ENCODE measurements at places on chromosomes 5 and 9. TPM values are rescaled to one million over a fixed set of nuclear protein-coding genes. Genes with fewer than 3 reads are reported as not detected.

GRCh38 chr5:151146061-151146460, 11.5 kb downstream of the ANXA6 start:
- no peak for DNase-seq

DNA sequence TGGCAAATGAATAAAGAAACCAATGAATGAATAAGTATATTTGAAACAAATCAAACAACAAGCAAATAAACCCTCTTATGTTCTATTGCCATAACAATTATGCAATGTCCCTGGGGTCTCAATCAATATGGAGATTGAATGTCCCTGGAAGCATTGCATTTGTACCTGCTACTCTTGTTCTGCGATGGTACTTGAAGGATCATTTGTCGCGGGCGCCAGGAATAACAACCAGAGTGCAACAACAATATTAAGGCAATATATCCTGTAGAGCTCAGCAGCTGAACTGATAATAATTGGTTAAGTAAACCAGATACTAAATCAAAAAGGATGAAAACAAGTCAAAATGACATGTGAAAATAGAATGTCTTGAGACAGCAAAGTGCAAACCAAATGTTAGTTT, 1001.9 kb upstream of the NUDT12 start:
- no peak for DNase-seq

DNA sequence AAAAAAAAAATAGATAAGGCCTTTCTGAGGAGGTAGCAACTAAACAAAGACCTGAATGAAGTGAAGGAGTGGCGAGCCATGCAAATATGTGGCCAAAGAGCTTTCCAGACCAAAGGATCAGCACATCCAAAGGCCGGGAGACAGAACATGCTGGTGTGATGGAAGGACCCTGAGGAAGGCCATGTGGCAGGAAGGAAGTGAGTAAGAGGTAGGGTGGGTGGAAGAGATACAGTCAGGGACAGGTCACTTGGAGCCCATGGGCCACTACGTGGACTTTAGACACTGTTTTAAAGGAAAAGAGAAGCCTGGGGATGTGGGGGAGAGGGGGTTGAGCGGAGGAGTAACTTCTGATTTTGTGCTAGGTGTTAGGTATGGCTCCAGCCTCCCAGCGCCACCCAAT, 31.3 kb downstream of the SPRY4 start:
- DNase-seq = no peak

DNA sequence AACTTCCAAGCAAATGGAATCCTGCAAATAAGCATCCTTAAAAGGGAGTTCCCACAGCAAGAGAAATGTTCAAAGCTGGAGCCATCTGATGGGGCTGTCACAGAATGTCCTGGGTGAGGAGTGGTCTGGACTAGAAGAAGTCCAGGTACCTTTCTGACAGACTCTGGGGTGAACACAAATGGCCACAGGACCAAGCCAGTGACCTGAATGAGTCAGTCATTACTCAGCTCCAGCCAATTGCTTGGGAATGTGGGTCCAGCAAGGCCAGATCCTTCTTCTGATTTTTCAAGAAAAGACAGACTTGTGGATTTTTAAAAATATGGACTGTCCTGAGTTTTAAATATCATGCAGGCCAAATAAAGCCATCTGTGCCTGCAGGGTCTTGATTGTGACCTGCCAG, 30.1 kb downstream of the GALNT10 start:
- DNase-seq = peak; percentile 73

GRCh38 chr9:135240871-135241311, 153.4 kb downstream of the OLFM1 start:
- no peak for DNase-seq

- DNase-seq = no peak
These were observed 13.6 kb upstream of the ARHGAP26 start for GRCh38 chr5:142756576-142756975.

- DNase-seq = no peak
These were observed 305.4 kb upstream of the IRX2 start for GRCh38 chr5:3056866-3057265.

GRCh38 chr9:5953743-5954707, 61.4 kb downstream of the RANBP6 start:
- no peak for DNase-seq

The ADGRV1 gene
- total RNA-seq = 526 TPM

- DNase-seq = no peak
These were observed 1026.0 kb upstream of the ARRDC3 start for GRCh38 chr5:92409134-92409533.

DNA sequence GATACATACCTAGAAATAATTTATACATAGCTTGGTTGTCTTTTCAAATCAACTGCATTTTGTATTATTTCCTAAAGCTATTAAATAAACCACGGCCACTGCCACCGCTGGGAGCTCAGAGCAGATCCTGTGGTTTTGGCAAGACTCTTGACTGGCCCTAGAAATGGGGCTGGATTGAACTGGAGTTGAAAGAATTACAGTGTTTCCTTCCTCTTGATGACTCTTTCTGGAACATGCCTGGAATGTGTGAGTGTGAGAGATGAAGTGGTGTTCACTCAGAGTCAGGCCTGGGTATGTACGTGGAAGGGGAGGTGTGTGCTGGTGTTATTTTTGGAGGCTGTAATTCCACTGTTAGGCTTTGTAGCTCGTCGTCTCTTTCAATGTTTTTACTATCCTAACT, 45.9 kb downstream of the TEK start:
- DNase-seq = no peak

DNA sequence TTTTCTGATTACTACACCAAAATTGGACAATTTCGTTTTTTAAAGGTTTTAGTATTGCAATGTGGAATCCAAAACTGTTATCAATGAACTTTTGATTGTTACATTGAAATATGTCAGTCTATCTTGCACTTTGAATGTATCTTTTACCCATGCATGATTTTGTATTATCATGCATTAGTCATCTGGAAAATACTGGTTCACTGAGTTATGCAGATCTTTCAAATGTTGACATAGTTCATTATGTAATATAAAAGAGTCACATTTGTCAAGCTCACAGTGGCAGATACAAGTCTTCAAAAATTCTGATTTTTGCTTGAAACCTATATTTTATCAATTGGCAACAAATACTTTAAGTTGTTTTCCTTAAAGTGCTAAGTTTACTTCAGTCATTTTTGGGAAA, 85.2 kb downstream of the NR3C1 start:
- no peak for DNase-seq

DNA sequence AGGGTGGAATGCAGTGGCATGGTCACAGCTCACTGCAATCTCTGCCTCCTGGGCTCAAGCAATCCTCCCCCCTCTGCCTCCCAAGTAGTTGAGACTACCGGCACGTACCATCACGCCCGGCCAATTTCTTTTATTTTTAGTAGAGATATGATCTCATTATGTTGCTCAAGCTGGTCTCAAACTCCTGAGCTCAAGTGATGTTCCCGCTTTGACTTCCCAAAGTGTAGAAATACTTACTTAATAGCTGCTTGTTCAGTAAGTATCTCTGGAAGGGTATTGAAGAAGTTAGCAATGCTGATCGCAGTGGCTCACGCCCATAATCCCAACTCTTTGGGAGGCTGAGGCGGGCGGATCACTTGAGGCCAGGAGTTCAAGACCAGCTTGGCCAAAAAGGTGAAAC, 35.7 kb upstream of the PLIN2 start:
- DNase-seq = peak; percentile 48

The DNAJB5 gene
- 9.0 TPM for total RNA-seq

- DNase-seq = no peak
These were observed 439.1 kb upstream of the KIF2A start for GRCh38 chr5:61866930-61867329.

The ANGPTL2 gene
- total RNA-seq = 11.3 TPM

GRCh38 chr5:14552017-14552416, 29.6 kb upstream of the OTULINL start:
- DNase-seq = no peak

The CCDC187 gene
- 0.09 TPM for total RNA-seq

- no peak for DNase-seq
These were observed 109.4 kb downstream of the CDC42SE2 start for GRCh38 chr5:131373265-131373664.

DNA sequence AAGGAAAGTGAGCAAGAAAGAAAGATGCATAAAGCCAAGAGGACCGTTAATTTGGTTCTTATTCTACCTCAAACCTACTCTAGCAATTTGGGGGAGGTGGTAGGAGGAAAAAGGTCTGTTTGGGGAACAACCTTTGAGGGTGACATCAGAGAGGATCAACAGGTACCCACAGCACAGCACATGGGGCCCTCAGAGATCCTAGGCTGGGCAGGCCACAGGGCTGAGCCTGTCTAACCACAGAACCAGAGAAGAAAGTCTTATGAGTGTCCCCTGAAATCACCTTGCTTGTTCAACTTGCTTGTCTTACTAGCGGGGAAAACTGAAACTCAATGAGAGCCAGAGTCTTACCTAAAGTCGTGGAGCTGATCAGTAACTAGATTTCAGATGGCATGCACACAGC, 385.2 kb downstream of the SPOCK1 start:
- no peak for DNase-seq

DNA sequence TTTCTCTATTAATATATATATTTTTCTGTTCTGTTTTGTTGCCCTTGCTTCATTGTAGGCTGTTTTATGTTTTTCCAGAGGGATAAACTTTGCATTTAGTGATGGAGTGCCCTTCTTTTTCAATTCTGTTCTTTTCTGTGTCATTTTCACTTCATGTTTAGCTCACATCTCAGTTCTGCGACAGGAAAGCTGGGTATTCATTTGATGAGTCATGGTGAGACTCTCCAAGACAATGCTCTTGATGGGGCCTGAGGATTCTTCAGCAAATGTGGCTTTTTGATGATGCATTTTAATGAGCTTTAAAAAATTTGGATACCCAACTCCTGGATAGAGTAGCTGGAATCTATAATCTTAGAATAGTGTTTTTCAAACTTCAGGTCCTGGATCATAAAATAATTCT, 56.5 kb upstream of the SPATA31D4 start:
- DNase-seq = no peak

GRCh38 chr9:80378669-80379293, 807.0 kb downstream of the TLE4 start:
- DNase-seq = no peak

The TMEM8B gene
- total RNA-seq = 17.5 TPM

The FOXI1 gene
- total RNA-seq = not detected

DNA sequence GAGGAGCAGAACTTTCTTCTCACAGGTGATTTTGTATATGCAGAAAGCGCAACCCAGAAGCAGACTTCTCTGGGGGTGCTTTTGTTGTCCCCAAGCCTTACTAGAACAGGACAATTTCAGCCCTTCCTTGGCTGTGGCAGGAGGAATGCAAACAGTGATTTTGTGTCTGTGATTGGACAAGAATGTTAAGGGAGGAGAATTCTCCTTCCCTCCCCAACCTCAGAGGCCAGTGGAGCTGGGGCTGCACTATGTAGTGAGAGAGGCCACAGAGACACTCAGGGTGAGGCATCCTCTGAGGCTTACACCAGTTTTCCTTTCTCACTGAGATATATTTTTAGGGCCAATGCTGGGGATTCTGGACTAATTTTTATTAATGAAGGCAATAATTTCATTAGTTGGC, 58.8 kb downstream of the ZNF366 start:
- no peak for DNase-seq
